Body of pancreas (tissue), 4 donors: ENCODE measurements at places on chromosomes 2 and 18. TPM values are rescaled to one million over a fixed set of nuclear protein-coding genes. Genes with fewer than 3 reads are reported as not detected.

PROKR1 gene
- not detected for total RNA-seq

DNAH7 gene
- total RNA-seq = 7.8 TPM

FBXO36 gene
- total RNA-seq = 2.0 TPM

- no peak for DNase-seq
- H3K4me3 ChIP-seq = no peak overlapping the region
These were observed 22.5 kb upstream of the CERS6 start for GRCh38 chr2:168433527-168433926.

DNA sequence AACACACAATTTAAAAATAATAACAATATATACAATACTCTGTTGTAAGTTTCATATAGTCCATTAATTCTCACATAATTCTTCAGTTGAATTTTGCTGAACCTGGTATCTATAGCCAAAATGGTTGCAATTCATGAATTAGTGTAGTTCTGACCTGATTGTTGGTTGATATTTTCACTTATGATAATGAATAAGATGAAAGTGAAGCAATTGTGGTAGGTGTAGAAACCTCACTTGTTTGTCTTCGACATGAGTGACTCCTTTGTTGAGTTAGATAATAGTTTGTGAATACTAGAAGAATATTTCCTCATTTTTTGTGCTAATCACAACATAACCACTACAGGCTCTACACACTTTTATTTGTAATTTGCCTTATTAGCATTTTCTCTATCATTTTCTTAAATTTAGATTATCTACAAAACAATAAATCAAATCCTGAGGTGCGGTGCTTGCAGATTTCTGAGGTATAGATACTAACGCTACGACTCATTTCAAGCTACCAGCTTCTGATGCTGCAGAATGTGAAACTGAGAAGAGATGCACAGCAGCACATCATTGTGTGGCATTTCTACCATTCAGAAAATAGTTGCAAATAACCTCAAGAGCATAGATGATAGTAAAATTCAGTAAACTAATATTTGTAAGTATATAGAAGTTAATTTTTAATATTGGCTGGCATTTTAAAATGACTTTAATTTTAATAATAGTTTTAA, 117.9 kb downstream of the KCNH7 start:
- no peak overlapping the region for H3K4me3 ChIP-seq
- H3K27me3 ChIP-seq = no peaks in the 10 kb centered on the region
- no peak for DNase-seq
- H3K36me3 ChIP-seq = no peaks in the 10 kb centered on the region
- no peak overlapping the region for H3K27ac ChIP-seq

- no peak overlapping the region for H3K27ac ChIP-seq
- no peaks in the 10 kb centered on the region for H3K36me3 ChIP-seq
- H3K27me3 ChIP-seq = no peaks in the 10 kb centered on the region
- H3K4me3 ChIP-seq = no peak overlapping the region
- no peak for DNase-seq
These were observed 51.8 kb upstream of the CTDP1 start for GRCh38 chr18:79627750-79628294.
